ENCODE measurements at places on chromosomes 13 and 19.

GRCh38 chr19:48925240-48925843 is 8.2 kb upstream of the DHDH start:
- DNase-seq: peak; percentile 77

DNA sequence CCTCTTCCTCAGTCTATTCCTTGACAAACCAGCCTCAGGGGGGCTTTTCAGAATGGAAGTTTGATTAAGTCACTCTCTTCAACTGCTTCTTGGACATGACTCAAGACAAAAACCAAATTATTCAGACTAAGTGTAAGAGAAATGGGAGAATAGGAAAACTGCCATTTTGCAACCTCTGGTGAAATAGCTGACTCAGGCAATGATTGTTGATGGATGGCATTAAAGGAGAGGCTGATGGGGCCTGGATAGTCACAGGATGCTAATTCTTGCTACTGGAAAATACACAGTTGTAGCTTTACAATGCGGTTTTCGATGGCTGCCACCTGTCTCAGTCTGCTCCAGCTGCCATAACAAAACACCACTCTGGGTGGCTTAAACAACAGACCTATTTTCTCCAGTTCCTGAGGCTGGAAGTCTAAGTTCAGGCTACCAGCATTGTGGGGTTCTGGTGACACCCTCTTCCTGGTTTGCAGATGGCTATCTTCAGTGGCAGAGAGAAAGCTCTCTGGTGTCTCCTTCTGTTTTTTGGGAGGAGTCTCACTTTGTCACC is 6.1 kb downstream of the NOSIP start:
- no peak for DNase-seq

GRCh38 chr13:66266348-66266747 is 963.8 kb downstream of the PCDH9 start:
- no peak for DNase-seq

- DNase-seq: no peak
These were observed 28.1 kb upstream of the KIR3DL3 start for GRCh38 chr19:54696117-54696548.

- no peak for DNase-seq
These were observed 23.4 kb downstream of the RDH8 start for GRCh38 chr19:10036601-10037071.

DNA sequence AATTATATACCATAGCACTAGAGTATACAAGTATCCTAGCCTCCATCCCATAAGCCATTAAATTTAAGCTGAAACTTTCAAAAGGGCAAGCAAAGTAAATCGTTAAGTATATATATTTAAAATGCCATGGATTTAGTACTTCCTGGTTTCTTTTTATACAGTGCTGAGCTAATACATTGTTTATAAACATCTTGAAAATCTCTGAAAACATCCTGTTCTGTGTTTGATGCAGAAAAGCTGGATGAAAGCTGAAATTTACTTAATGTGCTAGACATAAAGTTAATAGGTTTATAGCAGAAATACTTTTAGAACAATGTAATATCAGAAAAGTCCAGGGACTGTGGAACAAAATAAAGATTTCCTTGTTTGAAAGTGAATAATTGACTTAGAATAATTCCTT is 875.4 kb downstream of the SLITRK6 start:
- DNase-seq: no peak

DNA sequence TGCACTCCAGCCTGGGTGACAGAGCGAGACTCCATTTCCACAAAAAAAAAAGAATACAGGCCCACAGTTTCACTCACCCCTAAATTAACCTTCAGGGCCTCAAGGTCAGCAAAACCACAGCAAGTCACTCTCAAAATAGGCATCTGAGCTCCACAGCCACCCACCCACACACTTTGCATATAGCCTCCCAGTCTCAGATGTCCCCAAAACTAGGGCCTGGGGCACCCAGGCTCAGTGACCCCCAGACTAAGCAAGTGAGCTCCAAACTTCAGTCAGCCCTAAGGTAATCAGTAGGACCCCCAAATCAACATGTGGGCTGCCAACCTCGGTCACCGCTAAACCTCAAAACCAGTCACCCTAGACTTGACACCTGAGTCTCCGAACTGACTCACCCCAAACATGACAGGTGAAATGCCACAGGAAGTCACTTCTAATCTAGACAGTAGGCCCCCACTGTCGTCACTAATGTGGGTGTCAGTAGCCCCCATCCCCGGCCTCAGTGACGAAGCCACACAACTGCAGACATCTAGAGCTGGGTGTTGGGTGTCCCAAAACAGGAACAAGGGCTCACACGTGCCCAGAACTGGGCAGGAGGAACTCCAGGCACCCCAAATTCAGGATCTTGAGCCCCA is 13.9 kb downstream of the RABAC1 start:
- no peak for DNase-seq

DNA sequence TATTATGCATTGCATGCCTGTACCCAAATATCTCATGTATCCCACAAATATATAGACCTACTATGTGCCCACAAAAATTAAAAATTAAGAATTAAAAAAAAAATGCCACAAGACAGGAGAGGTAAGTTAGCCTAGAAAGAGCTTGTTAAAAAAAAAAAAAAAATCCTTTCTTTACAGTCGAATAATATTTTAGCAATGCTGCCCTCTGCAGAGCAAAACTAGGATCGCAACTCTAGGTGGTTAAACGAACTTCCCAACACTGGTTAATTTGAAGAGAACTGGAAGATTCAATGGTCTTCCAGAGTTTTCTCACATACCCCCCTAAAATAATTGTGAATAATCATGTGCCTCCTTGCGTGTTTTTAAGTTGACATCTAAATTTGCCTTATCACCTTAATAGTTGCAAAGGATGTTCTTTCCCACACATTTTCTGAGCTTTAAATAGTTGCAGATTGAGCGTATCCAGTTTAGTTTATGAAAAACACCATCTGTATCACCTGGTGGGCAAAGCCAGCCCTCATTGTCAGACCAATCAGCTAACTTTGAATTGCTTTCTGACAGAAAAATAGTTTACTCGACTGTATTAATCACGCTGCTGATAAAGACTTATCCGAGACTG is 47.4 kb upstream of the RCBTB2 start:
- DNase-seq: peak; percentile 80

- no peak for DNase-seq
These were observed 179.1 kb downstream of the RBM26 start for GRCh38 chr13:79226938-79227337.

- DNase-seq: peak; percentile 35
These were observed 61.1 kb downstream of the SACS start for GRCh38 chr13:23372264-23372906.

DNA sequence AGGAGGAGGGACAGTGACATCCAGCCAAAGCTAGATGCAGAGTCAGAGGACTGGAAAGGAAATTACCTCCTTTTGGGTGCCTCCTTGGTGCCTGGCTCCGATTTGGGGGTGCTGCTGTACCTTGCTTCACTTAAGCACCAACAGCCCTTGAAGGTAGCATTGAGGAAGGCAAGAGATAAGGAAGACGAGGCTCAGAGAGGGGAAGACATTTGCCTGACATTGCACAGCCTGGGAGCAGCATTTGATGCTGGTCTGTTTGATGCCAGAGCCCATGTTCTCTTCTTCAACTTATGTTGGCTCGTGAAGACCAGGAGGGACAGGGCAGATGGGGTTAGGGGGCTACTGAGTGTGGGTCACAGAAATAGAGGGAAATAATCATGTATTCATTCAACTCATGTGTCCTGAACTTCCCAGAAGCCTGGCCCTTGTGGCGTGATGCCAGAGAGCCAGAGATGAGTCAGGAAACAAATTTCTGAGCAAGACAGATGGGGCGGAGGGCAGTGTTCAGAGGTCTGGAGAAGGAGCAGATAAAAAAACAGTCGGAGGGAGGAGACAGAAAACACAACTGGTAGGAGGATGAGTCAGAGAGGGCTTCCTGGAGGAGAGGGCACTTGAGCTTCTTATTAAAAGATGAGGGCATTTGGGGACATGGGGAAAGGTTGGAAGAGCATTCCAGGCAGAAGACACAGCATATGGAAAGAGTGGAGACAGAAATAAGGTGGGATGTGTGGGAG is 3.0 kb upstream of the C19orf81 start:
- peak; percentile 35 for DNase-seq

- peak; percentile 54 for DNase-seq
These were observed 10.2 kb downstream of the C19orf25 start for GRCh38 chr19:1468821-1469254.

DNA sequence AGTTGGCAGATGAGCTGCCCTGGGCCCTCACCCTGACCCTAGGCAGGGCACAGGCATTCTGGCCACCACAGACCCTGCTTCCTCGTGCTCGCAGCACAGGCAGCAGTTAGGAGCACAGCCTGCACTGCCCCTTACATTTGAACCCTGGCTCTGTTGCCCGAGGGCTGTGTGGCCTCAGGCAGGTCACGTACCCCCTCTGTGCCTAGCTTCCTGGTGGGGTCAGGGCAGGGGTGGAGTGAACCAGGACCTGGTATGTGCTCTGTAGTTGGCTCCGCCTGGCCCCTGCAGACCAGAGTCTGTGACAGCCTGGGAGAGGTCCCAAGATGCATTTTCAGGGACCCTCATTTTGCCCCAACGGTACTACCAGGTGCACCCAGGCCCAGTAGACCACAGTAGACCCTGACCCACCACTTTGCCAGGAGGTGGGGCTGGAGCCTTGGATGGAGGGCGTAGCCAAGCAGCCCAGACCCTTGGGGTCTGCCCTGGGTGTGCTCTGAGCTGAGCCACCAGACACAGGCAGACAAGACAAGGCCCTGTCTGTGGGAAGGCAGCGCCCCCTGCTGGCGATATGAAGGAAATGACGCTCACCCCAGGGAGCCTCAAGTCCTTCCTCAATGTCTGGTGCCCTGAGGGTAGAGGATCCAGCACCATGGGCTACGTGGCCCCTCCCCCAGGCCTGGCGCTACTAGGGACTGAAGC is 9.1 kb downstream of the LYL1 start:
- DNase-seq: peak; percentile 89

- peak; percentile 9 for DNase-seq
These were observed 225.3 kb downstream of the LACC1 start for GRCh38 chr13:44104969-44105368.

- DNase-seq: no peak
These were observed 126.1 kb downstream of the FGF9 start for GRCh38 chr13:21796775-21797514.

- DNase-seq: no peak
These were observed 19.6 kb upstream of the KBTBD7 start for GRCh38 chr13:41213919-41214318.

- no peak for DNase-seq
These were observed 14.3 kb downstream of the LPAR6 start for GRCh38 chr13:48398450-48399095.

GRCh38 chr19:33819880-33820781 is 23.5 kb downstream of the KCTD15 start:
- DNase-seq: peak; percentile 77

GRCh38 chr13:75305059-75305458 is 176.9 kb downstream of the TBC1D4 start:
- DNase-seq: no peak

GRCh38 chr13:23741879-23742510 is 147.2 kb downstream of the MIPEP start:
- DNase-seq: peak; percentile 5

GRCh38 chr13:30026093-30026492 is 175.7 kb upstream of the UBL3 start:
- DNase-seq: no peak

DNA sequence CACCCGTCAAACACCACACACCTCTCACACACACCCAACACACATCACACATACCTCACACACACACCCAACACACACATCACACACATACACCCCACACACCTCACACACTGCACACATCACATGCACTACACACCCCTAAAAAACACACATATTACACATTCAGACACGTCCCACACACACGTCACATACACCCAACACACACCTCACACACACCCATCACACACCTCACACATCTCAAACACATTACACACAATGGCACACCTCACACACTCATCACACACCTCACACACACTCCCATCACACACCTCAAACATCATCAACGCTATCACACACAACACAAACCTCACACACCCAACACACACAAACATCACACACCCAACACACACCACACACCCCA is 133.1 kb downstream of the CRYL1 start:
- no peak for DNase-seq

DNA sequence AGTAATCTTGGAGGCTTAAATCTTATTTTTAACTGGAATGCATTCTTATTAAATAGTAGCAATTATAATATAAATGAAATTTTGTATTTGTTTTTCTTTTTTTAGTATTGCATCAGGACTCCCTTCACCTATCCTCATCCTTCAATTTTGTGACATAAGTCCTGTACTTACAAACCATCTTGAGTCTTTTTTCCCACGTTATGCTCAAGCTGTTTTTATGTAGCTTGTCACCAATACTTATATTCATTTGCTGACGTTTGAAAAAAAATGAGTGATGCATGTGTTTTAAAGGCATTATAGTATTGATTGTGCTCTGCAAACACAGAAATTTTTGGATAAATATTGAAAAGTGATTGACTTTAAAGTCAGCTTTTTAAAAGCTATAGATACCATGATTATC is 888 bp downstream of the GPR18 start:
- DNase-seq: no peak

DNA sequence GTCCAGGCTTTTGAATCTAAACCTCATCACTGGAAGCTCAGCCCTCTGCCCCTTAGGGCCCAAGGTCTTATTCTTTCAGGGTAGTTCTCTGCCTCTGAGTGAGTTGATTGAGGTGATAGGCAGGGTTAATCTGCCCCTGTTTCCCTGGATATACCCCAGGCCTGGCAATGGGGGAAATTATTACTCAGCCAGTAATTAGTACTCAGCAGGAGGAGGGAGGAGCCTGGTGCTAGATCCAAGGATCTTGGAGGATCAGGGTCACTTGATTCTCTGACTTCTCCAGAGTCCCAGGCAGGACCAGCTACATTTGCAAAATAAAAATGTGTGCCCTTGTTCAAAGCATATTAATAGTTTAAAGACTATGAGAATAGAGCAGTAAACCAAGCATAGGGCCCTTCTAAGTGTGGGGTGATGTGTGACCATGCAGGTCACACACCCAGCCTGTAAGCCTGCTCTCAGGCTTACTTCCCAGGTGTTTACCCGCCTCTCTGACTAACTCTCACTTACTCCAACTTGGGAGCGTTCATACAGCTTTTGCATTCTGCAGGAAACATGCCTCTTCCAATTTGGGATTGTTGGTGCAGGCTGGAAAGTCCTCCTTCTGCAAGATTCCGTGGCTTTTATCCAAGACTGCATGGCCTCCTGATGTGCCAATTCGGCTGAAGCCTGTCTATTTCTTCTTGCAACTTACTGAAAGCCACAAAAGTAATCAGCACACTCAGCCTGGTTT is 7.9 kb upstream of the STK24 start:
- DNase-seq: no peak

DNA sequence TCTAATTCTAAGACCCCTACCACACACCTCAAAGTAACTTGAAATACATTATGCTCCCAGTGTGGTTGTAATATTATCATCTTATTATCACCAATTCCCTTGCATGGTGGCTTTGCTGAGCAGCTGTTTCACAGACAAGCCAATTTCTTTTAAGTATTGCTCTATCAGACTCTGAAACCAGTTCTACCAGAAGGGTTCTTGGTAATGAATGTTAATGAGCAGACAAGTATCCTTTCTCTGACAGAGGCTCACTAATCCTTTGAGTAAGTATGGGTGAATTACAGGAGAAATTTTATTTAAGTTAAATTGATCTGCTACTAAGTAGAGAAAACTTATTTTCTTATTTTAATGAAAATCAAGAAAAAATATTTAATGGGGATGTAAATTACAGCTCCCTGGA is 326.0 kb downstream of the GPC6 start:
- no peak for DNase-seq
